GM20000 (cell line): ENCODE measurements at places on chromosomes 3 and 15.
A peak's percentile ranks its signal among the peaks of the same experiment; 100 is the strongest.

DNA sequence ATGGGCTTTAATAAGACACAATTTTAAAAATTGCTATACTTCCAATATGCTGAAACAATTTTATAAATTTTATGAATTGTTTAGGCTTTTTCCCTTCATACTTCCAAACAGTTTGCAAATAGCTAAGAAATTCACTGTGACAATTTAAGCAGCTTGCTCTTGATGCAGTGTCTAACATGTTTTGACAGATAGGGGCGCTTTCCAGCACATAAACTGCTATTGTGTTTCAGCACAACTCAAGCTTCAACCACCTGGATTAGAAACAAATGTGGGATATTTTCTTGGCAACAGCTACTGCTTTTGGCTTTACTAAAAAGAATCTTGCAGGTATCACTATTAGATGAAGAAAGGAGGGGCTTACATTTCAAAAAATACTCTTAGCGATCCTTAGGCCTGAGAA lies 565.8 kb upstream of the DPPA4 start:
- no peak for DNase-seq

- DNase-seq: no peak
Observed at GRCh38 chr3:53377794-53378193, 30.5 kb upstream of the DCP1A start.

GRCh38 chr3:58463181-58463941 lies 28.5 kb upstream of the KCTD6 start:
- DNase-seq: peak; percentile 82

- peak; percentile 73 for DNase-seq
Observed at GRCh38 chr3:101518421-101518871, 5.4 kb upstream of the SENP7 start.

DNA sequence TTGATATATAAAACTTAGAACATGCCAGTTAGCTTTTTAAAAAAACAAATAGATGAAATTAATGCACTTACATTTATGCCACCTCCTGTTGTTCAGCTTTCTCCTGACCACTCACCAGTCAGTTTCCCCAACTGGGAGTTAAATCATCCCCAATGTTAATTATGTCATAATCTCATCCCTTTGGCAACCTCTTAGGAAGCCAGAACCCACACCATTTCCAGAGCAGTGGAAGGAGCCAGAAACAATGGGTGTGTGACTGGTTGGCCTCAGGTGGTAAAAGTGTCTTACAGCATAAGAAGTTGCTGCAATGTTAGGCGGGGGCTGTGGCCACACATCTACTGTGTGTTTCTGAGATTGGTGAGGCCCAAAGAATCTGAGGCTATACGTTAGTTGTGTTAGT lies 46.5 kb upstream of the MITF start:
- DNase-seq: no peak

DNA sequence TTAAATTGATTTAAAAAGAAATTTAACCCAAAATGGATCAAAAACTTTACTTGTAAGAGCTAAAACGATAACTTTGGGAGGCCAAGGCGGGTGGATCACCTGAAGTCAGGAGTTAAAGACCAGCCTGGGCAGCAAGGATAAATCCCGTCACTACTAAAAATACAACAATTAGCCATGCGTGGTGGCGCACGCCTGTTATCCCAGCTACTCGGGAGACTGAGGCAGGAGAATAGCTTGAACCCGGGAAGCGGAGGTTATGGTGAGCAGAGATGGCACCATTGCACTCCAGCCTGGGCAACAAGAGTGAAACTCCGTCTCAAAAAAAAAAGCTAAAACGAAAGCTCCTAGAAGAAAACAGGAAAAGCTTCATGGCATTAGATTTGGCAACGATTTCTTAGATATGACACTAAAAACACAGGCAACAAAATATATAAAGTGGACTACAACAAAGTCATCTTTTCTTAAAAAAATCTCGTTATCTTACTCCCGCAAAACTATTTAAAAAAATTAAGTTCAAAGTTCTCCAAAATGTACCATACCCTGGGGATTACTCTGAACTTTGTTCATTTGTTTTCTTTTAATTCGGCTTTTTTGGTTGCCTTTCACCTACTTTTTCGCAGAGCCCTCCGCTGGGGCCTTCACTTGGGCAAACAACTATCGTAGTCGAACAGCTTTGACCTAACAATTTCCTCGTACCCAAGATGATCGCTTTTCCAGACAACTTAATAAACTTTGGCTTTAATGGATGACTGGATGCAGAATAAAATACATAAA lies 2.9 kb downstream of the HDDC3 start:
- DNase-seq: no peak

DNA sequence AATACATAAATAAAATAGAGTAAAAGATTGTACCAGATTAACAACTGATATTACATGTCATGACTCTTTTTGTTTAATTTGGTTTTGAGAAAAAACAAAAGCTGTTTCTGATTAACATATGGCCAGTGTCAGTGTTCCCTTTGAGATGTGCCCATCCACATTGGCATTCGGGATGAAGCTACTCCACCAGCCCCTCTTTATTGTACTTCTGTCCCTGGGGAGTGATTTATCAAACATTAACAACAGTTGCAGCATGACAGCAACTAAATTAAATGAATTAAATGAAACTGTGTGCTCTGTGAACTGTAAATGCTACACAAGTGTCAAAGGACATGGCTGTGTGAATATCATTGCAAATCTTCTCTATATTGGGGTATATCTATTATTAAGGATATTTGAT lies 25.9 kb upstream of the MTMR10 start:
- no peak for DNase-seq

- no peak for DNase-seq
Observed at GRCh38 chr3:107236655-107237337, 140.4 kb upstream of the CCDC54 start.

- no peak for DNase-seq
Observed at GRCh38 chr3:8472549-8472948, 29.1 kb upstream of the LMCD1 start.
